ENCODE measurements at places on chromosomes 4 and X.

GRCh38 chr4:139754938-139755337, 89.3 kb downstream of the MGST2 start:
- no peak for DNase-seq

GRCh38 chr4:48518143-48518542, 28.1 kb downstream of the ZAR1 start:
- DNase-seq, result no peak

GRCh38 chr4:3442959-3443749, 1.4 kb downstream of the HGFAC start:
- DNase-seq, result peak; percentile 33

GRCh38 chr4:16048619-16049419, 35.0 kb downstream of the PROM1 start:
- no peak for DNase-seq

GRCh38 chrX:84064814-84065213, 123.2 kb downstream of the RPS6KA6 start:
- no peak for DNase-seq

DNA sequence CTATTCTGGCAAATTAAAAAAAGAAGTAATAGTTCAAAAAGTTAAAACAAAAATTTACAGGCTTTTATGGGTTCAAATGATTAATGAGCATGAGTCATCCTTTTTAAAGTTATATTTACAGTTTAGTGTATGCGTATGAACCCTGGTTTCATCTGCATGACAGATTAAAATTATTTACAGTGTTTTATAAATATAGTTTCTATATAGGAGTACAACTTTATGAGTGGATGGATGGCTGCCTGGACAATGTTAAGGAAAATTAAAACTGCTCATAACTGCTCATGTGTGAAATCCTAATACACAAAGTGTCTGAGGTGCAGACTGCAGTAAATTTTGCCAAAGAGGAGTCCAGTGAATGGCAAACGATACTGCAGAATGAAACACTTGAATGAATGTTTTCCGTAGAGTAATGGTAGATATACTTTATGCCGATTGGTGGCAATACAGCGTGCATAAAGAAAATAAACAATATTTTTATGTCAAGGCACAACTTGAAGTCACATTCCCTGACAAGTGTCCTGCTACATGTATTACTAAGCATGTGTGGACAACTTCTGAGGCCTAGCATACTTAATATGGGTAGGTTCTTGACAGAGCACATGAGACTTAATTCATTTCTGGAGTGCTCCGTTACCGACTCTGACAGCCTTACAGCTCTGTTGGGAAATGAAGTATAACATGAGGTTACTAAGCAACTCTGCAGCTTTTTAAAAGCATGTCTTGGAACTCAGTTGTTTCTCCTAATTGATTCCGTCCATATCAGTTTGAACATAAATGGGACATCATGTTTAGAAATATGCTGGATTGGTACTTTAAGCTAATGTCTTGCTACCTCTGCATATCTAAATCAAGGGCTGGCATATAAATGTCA, 985.6 kb upstream of the PCDH7 start:
- no peak for DNase-seq

- no peak for DNase-seq
Measured at GRCh38 chrX:19683358-19683757, 168.1 kb upstream of the MAP3K15 start.

DNA sequence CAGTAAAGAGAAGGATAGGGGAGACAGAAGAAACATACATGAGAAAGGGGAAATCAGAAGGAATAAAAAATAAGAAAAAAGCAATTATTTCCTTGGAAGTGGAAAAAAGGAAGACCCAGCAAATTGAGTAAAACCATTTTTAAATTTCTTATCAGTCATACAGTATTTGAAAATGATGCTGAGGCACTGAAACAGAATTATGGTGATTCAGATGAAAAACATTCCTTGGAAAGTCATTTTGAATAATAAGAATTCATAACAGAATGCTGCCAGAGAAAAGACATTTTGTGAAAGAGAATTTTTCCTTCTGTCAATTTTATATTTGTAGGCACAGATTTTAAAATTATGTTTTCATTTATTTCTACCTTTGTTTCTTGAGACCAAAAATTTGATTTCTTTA, 895.5 kb upstream of the EPHA5 start:
- no peak for DNase-seq

DNA sequence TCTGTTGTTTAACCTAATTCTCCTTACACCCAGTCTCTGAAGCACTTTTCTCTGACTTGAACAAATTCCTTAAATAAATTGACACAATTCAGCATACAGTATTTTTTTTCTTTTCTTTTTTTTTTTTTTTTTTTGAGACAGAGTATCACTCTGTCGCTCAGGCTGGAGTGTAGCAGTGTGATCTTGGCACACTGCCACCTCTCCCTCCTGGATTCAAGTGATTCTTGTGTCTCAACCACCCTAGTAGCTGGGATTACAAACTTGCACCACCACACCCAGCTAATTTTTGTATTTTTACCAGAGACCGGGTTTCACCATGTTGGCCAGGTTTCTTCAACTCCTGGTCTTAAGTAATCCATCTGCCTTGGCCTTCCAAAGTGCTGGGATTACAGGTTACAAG, 1498.1 kb upstream of the PCDH10 start:
- no peak for DNase-seq

GRCh38 chrX:39196192-39197102, 395.2 kb downstream of the MID1IP1 start:
- no peak for DNase-seq

GRCh38 chrX:74449322-74449936, 28.1 kb downstream of the SLC16A2 start:
- DNase-seq, result peak; percentile 4

- no peak for DNase-seq
Measured at GRCh38 chrX:72306085-72306801, 529 bp upstream of the CITED1 start.

DNA sequence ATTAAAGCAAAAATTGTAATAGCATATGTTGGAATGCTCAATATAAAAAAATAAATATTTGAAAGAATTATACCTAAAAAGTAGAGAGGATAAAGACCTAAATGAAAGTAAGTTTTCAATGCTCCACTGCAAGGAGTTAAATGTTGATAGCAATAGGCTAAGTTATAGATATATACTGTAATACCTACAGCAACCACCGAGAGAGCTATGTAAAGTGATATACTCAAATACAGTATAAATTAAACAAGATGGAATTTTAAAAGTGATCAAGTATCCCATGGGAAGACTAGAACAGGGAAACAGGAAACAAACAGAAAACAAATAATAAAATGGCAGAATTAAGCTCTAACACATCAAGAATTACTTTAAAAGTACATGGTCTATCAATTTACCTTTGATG, 73.9 kb downstream of the CASP3 start:
- no peak for DNase-seq

DNA sequence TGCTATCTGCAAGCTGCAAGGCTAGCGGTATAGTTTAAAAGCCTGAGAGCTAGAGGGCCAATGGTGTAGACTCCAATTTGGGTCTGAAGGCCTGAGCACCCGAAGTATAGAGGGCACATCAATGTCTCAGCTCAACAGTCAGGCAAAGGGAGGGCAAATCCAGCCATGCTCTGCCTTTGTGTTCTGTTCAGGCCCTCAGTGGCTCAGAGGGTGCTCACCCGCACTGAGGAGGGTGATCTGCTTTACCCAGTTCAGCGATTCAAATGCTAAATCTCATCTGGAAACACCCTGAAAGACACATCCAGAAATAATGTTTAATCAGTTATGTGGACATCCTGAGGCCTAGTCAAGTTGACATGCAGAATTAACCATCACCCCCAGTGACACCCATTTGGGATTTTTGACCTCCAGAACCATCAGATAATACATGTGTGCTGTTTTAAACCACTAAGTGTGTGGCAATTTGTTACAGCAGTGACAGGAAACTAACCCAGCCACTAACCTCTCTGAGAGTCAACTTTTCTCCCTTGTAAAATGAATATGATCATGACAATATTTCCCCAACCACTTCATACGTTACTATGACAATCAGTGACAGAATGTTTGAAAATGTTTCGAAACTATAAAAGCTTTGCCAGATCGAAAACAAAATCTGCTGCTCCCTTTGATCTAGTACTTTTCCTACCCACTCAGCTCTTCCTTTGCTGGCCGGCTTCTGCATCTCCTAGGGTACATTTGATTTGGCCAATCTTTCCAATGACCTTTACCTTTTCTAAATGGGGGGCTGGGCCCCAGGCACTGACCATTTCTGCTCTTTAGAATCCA, 8.4 kb upstream of the TBL1X start:
- no peak for DNase-seq

DNA sequence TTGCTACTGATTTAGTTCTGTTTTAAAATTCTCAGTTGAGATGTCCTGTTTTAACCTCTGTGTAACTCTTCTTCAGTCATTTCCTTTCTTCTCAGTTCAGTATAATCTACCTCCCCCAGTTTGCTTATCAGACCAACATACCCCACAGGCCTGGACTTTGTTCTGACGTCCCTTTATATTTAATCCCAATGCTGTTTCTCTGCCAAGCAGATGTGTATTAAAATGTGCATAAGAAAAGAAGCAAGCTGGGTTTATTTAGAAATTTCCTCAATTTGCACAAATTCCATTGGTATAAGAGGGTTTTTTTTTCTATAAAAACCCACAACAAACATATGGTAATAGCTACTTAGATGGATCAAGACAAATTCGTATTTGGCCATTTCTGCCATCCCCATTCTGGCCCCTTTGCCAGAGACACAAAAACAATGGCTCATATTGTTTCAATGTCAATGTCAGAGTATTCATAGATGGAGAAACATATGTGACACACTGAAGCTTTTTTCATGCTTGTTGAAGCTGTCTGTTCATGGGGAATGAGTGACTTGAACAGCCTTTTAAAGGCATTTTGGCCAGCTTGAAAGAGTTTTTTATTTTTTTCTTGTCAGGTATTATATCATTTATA, 24.5 kb downstream of the HCCS start:
- no peak for DNase-seq

- DNase-seq, result no peak
Measured at GRCh38 chrX:16488959-16489358, 161.0 kb upstream of the S100G start.

DNA sequence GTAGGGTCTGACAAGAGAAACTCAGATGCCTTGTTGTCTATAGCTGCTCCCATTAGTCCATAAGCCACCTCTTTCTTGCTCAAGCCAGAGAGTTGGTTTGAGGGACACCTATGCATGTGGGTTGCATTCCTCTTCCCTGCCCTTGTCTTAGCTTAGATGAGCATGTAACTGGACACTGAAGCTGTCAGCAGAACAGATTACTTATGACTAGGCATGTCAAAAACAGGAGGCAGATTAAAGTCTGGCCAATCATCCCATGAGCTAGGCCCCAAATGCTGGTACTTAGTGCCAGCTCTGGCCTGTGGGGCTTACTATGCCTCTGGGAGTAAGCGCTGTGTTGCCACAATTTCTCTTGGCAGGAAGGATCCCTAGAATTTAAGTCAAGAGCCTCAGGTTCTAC, 215.2 kb downstream of the AR start:
- DNase-seq, result no peak

GRCh38 chr4:30726090-30726675, 6.0 kb downstream of the PCDH7 start:
- DNase-seq, result no peak

GRCh38 chr4:76563454-76564122, 128.6 kb downstream of the SHROOM3 start:
- no peak for DNase-seq

GRCh38 chr4:154039435-154040343, 250.8 kb upstream of the SFRP2 start:
- no peak for DNase-seq

DNA sequence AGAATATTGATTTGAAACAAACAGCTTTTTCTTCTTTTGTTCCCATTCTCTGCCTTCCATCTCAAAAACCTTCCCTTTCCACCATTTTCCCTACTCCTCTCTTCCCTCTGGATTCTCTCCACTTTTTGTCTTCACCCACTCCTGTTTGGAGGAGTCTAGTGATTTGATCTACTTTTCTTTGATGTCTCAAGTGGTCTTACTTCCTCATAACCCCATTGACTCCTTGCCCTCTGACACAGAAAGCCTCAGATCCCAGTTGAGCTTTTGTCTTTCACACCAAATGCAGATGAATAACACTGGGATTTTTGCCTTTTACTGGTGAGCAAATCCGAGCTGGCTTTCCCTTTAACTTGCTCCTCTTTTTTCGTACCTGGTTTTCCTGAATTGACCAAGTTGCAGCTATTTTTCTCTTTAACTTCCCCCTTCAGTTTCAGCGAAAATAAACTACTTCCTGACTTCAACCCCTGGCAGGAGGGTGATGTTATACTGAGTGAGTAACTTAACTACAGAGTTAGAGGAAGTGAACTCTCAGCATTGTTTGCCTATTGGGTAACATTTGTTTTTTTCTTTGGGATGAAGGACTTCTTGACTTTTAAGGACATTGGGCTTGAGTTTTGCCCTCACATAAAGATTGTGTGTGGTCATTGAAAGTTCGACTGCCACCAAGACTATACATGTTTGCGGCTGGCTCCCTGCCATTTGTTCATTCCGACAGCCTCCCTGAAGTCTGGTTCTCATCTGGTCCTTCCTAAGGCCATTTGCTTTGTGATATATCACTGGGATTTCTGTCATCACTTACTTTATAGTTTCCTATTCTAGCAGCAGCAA, 392.8 kb upstream of the NR3C2 start:
- no peak for DNase-seq

DNA sequence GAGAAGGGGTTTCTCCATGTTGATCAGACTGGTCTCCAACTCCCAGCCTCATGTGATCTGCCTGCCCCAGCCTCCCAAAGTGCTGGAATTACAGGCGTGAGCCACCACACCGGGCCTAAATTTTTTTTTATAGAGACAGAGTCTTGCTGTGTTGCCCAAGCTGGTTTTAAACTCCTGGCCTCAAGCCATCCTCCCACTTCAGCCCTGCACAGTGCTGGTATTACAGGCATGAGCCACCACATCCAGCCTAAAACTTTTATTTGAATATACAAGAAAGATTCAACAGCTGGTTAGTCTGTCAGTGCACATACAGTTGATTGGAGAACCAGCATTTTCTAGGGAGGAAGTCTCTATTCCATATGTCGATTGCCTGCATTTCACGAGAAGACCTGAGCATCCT, 91.2 kb downstream of the LRP2BP start:
- DNase-seq, result no peak

DNA sequence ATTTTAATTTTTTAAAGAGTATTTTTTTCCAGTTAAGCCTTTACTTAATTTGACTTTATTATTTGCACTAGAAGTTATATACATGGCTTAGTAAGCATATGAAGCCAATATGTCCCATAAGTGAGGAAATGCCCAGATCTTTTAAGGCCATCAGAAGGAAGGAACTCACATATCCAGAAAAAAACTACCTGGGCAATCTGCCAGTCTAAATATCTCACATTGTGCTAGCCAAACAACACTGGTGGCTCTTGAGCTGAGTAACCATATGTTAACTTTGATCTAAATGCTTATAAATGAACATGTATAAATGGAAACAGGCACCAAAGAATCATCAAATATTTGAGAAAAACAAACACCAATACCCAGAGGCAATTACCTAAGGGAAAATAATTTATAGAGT, 138.6 kb upstream of the APOOL start:
- no peak for DNase-seq

Data from activated T-helper 9 cell treated with anti-CD3 and anti-CD28 coated beads, Interleukin-2, amount 50 U/mL, for 16 hours (primary cell).